T-helper 17 cell (primary cell): ENCODE measurements at places on chromosomes 3 and 15.

DNA sequence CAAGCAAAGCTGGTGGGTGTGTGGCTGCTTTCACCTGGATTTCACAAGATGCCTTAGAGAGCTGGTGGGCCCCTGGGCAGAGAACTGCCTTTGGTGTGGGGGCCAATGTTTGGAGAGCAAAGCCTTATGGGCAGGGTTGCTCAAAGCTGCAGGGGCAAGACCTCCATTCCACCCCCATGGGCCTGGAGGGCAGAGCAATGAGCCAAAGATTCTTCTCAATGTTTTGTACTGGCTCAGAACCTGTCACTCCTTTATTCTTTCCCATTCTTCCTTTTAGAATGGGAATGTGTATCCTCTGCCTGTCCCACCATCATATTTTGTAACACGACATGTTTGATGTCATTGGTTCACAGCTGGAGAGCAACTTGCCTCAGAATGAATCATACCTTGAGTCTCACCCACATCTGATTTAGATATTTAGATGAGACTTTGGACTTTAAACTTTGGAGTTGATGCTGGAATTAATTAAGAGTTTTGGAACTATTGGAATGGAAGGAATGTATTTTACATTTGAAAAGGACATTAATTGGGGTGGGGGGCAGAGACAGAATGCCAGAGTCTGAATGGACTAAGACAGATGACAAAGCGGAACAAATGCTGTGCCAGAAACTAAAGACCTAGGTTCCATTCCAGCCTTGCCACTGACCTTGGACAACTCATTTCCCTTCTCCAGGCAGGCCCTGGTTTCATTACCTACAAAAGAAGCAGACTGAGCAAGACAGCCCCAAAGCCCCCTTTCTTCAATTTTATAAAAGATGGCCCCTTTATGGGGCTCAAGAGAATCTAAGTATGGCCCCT lies 72.9 kb downstream of the DAPK2 start:
- no peak overlapping the region for H3K27ac ChIP-seq
- DNase-seq, result no peak
- no peaks in the 10 kb centered on the region for H3K27me3 ChIP-seq
- no peaks in the 10 kb centered on the region for H3K36me3 ChIP-seq

GRCh38 chr3:123335007-123335670 lies 113.8 kb downstream of the ADCY5 start:
- no peaks in the 10 kb centered on the region for H3K36me3 ChIP-seq
- no peak for DNase-seq
- H3K4me3 ChIP-seq, result no peak overlapping the region
- H3K27me3 ChIP-seq, result peaks cover under 1% of the 10 kb centered on the region
- H3K4me1 ChIP-seq, result peaks cover 13% of the 10 kb centered on the region

- H3K4me3 ChIP-seq, result no peak overlapping the region
- no peak for DNase-seq
- H3K4me1 ChIP-seq, result no peaks in the 10 kb centered on the region
- H3K27me3 ChIP-seq, result no peaks in the 10 kb centered on the region
Observed at GRCh38 chr3:117916839-117917238, 1117.8 kb downstream of the IGSF11 start.

- peaks cover 12% of the 10 kb centered on the region for H3K36me3 ChIP-seq
- no peak for DNase-seq
- peaks cover 28% of the 10 kb centered on the region for H3K4me1 ChIP-seq
- H3K4me3 ChIP-seq, result no peak overlapping the region
- H3K27me3 ChIP-seq, result no peaks in the 10 kb centered on the region
Observed at GRCh38 chr3:67000009-67000408, 1.9 kb downstream of the KBTBD8 start.

GRCh38 chr15:89998141-89998661 lies 2.9 kb upstream of the ZNF710 start:
- H3K27ac ChIP-seq, result no peak overlapping the region
- peaks cover 17% of the 10 kb centered on the region for H3K4me1 ChIP-seq
- no peak overlapping the region for H3K4me3 ChIP-seq
- DNase-seq, result no peak
- no peaks in the 10 kb centered on the region for H3K27me3 ChIP-seq
